ENCODE measurements at places on chromosomes 3 and 15.

DNA sequence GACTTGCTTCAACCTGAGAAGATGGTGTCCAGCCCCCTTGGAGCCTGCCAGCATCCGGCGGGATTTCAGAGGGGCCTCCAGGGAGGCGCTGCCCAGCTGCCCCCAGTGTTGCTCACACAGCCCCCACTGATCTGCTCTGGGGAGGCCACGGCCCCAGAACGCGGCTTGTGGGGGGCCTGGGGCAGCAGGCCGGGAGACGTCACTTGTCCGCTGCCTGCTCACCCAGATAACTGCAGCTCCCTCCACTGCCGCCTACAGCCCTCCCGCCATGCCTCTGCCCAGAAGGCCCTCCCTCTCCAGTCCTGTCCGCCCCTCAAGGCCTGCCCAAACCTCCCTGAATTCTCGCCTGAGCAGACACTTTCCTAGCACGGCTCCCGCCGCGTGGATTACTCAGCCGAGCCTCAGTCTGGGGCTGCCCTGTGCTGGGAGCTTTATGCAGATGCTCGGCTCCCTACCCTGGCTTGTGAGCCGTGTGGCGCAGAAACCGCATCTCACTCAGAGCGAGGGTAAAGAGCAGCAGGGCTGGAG, 17.2 kb upstream of the ADIPOQ start:
- DNase-seq, result no peak

DNA sequence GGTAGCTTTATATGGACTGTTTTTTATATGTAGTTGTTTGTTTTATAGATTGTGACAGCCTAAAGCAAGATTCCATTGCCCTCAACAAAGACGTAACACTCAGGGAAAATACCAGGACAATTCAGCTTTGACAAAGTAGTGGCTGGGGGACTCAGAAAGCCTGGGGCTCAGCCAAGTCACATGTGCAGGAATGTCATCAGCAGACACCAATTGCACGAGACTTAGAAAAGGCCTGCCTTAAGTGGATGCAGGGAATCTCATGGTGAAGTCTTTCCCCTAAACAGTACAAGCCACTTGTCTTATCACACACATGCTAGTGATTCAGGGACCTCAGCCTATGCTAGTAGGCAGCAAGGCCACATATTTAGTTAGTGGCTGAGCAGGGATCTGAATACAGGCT, 381.8 kb upstream of the THBS1 start:
- no peak for DNase-seq

GRCh38 chr3:124467980-124468902, 262.0 kb upstream of the UMPS start:
- DNase-seq, result peak; percentile 66

DNA sequence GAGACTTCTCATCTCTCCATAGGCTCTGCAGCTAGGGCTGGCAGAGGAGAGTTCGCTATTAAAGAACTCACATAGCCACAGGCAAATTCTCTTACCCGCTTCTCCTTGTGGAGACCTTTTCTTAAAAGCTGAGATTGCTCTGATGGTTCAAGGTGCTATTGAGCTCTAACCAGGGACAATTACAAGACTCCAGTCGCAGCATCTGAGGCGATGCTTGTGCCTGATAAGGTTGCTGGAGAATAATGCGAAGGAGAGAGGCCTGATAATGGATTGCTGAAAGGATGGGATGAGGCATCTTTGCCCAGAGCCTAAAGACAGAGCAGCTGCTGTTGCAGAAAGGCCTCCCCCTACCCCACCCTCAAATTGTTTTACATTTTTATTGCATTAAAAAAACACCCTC, 244.5 kb upstream of the SOX14 start:
- no peak for DNase-seq

DNA sequence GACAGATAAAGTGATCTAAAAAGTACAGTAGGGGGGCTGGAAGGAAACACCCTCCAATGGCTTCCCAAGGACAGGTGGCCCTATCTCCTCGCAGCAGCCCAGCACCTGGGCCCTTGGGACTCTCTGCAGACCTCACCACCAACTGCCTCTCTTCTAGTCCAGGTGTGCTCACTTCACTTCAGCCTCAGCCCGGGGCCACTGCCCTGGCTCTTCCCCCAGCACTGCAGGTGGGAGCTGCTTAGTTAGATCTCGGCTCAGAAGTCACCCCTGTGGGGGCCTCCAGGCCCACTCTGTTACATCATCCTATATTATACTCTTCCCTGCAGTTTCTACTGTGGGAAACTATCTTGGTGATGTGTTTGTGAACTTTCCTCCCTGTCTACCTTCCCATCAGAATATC, 2.0 kb downstream of the KLF15 start:
- DNase-seq, result no peak

- DNase-seq, result no peak
Observed at GRCh38 chr3:178459038-178459410, 77.2 kb upstream of the KCNMB2 start.

GRCh38 chr3:102714567-102714966, 279.8 kb downstream of the ZPLD1 start:
- no peak for DNase-seq

- peak; percentile 7 for DNase-seq
Observed at GRCh38 chr3:156957715-156958114, 131.6 kb downstream of the LEKR1 start.

GRCh38 chr3:54932606-54933005, 4.7 kb upstream of the LRTM1 start:
- DNase-seq, result no peak

- no peak for DNase-seq
Observed at GRCh38 chr3:51035630-51036029, 349.5 kb upstream of the MANF start.

DNA sequence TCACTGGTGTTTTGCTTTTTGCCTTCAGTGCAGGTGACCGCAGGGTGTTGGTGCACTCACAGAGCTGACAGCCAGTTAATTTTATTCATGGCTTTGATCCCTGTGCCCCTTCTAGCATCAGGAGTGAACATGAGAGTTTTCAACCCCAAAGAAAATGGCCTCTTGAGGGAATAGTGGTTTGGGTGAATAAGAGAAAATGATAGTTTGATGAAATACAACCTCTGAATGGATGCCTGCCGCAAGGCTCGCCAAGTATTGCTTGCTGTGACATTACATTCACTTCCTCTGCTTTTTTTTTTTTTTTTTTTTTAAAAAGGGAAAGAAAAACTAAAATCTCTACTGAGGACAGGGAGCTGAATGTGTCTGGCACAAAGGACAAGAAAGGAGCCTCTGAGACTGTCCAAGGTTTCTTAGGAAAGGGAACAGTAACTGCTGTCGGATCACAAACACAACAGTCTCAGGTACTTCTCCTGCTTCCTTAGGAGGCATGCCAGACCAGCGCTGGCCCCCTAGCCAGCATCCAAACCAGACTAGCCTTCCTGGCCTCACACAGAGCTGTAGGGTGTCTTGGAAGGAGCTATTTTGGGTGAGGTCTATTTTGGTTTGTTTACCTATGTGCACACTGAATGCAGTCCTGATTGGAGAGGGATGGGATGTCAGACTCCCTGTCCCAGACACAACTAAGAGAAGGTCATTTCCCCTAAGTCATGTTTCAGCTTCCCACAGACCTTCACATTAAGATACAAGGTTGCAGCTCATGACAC, 29.0 kb downstream of the CCDC80 start:
- no peak for DNase-seq

- no peak for DNase-seq
Observed at GRCh38 chr3:14883226-14883625, 64.2 kb upstream of the NR2C2 start.

DNA sequence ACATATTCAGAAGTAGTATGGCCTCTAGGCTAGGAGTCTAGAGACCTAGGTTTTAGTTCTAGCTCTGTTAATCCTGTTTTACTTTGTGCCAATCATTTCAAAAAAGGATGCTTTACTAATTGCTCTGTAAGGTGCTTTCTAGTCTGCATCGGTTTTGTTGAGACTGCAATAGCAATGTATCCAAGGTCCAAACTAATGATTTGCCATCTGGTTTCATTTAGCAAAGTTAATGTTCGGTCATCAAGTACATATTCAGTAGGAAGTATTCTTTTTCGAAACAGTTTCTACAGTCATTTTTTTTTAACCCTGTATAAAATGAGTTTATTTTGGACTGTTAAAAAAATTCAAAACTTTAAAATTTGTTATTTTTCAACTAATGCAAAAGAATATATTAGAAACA, 2.0 kb upstream of the GALK2 start:
- DNase-seq, result no peak

DNA sequence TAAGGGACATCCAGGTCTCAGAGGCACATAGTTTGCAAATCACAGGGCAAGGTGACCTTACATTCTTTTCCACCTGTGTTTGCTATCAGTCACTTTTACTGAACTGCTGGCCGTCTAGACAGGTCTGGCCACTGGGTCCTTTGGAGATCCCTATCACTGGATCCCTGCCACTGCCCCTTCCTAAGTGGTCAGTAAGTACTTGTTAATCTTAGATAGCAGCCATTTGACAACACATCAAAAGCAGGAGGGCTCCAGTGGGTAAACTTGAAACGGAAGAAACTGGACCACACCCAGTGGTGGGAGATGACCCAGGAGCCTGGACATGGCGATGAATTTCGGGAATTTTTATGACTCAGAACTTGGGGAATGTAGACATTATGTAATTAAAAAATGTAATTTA, 28.9 kb upstream of the RASGRP1 start:
- no peak for DNase-seq

DNA sequence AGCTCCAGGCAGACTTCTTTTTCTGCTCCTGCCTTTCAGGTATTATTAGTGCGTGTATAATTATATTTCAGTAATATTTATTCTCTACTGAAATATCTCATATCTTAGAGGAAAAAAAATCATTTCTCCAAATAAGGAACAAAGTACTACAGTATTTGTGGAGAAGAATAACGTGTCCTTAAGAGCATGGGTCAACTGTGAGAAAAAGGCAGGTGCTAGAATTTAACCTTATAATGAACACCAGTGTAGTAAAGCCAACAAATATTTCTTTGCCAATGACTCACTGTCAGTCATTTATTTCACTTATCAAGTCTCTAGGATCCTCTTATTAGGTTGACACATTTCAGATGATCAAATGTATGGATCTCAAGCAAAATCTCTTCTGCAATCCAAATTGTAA, 183.4 kb downstream of the GREM1 start:
- DNase-seq, result no peak

DNA sequence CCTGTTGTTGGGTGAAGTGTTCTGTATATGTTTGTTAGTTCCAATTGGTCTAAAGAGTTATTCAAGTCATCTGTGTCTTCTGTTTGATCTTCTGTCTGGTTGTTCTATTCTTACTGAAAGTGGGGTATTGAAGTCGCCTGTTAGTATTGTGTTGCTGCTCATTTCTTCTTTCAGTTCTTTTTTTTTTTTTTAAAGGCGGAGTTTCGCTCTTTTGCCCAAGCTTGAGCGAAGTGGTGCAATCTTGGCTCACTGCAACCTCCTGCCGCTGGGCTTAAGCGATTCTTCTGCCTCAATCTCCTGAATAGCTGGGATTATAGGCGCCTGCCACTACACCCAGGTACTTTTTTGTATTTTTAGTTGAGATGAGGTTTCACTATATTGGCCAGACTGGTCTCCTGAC, 23.5 kb downstream of the PFN2 start:
- DNase-seq, result no peak

GRCh38 chr15:50496692-50497091, 49.8 kb downstream of the USP50 start:
- DNase-seq, result no peak

GRCh38 chr3:66602237-66602636, 101.4 kb upstream of the LRIG1 start:
- no peak for DNase-seq

- no peak for DNase-seq
Observed at GRCh38 chr15:37616215-37616614, 318.2 kb upstream of the TMCO5A start.

DNA sequence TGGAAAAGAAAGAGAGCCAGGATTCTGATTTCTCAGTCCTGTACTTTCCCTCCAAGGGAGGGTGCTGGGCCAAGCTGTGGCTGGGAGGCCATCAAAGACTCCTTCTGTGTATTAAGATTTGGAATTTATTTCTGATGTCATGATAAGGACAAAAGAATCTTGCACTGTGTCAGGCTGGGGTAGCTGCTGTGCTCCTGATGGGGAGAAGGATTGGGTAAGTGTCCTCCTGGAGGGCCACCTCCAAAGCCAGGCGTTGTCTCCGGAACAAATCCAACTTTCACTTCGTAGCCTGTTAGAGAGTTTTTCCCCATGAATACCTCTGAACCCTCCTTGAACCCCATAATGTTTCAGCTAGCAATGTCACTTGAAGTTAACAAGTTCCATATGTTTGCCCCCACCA, 29.9 kb downstream of the CLDN11 start:
- DNase-seq, result no peak

- peak; percentile 44 for DNase-seq
Observed at GRCh38 chr3:142904639-142905436, 16.0 kb upstream of the PCOLCE2 start.

DNA sequence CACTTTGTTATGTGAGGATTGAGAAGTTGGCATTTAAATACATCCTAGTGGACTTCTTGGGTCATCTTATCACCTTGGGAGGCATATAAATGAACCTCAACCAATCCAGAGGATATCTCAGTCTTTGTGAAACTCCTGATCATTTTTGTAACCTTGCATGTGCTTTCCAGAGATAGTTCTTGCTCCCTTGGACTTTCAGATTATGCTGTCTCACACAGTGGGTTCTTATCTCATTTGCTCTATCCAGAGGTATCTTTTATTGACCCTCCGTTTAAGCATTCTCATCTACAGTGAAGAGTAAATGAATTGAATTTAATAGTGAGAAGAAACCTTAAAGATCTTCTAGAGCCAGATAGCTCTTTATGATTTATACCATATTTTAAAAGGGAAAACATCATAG, 10.4 kb downstream of the ARMC8 start:
- DNase-seq, result no peak

GRCh38 chr3:13296662-13297061, 123.5 kb downstream of the NUP210 start:
- DNase-seq, result no peak

GRCh38 chr15:62880278-62880677, 162.3 kb upstream of the TPM1 start:
- DNase-seq, result no peak

- no peak for DNase-seq
Observed at GRCh38 chr3:168989396-168989795, 674.1 kb downstream of the MECOM start.

- no peak for DNase-seq
Observed at GRCh38 chr15:98923579-98923978, 84.0 kb downstream of the PGPEP1L start.

Measured in GM13977 (cell line).